Esophagus (tissue), 2 donors: ENCODE measurements at places on chromosomes 3 and 15. TPM values are rescaled to one million over a fixed set of nuclear protein-coding genes. Genes with fewer than 3 reads are reported as not detected.

The SHC4 gene
- polyA plus RNA-seq = 0.08 TPM

The CHST13 gene
- polyA plus RNA-seq = 0.04 TPM

The PSTPIP1 gene
- 2.5 TPM for polyA plus RNA-seq

The GPR15 gene
- polyA plus RNA-seq = 0.86 TPM

The HESX1 gene
- 1.1 TPM for polyA plus RNA-seq

The UACA gene
- 27.1 TPM for polyA plus RNA-seq

The PAQR5 gene
- 10.5 TPM for polyA plus RNA-seq

The MAPK6 gene
- polyA plus RNA-seq = 24.1 TPM

The EIF2B5 gene
- 37.7 TPM for polyA plus RNA-seq

The ECE2 gene
- polyA plus RNA-seq = not detected

The GXYLT2 gene
- polyA plus RNA-seq = 0.24 TPM

The PCOLCE2 gene
- 1.4 TPM for polyA plus RNA-seq
